GM10248 (cell line): ENCODE measurements at places on chromosomes 2 and 18.

DNA sequence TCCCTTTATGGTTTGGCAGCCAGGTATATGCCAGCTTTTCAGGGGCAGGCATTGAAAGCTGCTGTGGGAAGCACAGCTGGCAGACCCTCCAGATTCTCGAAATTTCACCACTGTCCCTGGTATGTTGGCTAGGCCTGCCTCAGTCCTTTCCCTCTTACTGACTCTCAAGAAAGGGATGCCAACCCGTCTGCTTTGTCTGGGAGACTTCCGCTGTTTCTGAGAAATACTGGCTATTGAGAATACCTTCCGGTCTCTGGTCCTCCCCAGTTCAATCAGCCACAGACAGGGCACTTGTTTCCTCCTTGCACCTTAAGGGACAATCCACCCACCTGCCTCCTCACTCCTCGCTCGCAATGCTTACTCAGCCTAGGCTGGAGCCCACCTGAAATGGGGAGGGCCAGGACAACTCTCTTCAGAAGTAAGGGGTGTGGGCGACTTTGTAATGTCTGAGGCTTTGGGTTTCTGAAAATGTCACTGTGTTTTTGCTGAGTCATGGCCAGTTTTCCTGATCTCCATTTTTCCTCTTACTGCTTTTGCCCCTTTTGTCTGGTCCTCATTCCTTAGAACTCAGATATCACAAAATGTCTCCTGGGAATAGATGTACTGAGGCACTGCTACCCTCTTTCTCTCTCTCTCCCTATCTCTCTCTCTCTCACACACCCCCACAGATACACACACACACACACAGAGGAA, 571.1 kb downstream of the TNS1 start:
- DNase-seq, result no peak

DNA sequence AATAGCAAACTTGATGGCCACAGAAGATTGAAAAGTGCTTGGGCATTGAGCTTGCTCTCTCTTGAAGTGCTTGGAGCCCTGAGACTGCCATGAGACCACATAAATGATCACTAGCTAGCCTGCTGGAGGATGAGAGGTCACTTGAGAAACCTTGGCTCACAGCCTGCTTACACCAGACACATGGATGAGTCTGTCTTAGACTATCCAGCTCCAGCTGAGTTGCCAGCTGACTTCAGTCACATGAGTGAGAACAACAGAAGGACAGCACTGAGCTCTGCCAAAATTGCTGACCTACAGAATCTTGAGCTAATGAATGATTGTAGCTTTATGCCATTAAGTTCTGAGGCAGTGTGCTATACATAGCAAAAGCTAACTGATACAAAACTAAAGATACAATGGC, 18.1 kb downstream of the NABP1 start:
- no peak for DNase-seq

- no peak for DNase-seq
These were observed 176.7 kb upstream of the SMAD2 start for GRCh38 chr18:48106976-48107781.

GRCh38 chr2:176388861-176389260, 119.6 kb downstream of the MTX2 start:
- no peak for DNase-seq

GRCh38 chr2:205766779-205767359, 84.6 kb downstream of the NRP2 start:
- peak; percentile 62 for DNase-seq

GRCh38 chr2:151560289-151560688, 150.6 kb downstream of the RIF1 start:
- DNase-seq, result no peak

DNA sequence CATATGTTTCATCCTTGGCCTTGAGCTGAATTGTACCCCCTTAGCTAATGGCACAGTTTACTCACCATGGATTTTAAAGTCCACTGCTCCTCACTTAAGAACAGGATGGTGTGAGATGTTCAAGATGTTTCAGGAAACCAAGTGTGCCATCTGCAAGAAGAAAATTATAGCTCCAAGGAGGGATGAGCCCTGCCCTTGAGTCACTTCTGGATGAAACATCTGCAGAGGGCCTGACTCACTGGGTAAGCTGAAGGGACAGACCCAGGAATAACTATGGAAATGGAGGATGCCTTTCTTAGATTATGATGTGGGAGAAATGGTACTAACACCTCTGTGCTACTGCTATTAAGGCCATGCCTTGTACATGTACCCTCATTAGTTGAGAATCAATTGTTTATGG, 6.4 kb downstream of the MARS2 start:
- no peak for DNase-seq

DNA sequence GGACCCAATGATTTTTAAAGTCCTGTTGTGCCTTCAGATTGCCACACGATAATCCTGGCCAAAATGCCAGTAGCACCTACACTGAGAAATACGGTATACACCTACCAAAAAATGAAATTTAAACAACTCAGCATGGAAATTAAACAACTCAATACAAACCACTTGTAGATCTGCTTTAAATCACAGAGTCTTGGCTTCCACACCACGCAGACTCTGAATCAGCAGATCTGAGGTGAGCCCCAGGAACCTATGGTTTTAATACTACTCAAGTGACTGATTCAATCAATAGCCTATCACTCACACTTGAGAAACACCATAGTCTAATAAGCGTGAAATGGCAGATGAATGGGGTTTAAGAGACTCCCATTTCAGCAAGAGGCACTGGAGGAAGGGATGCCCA, 46.9 kb downstream of the MAP4K3 start:
- no peak for DNase-seq

- DNase-seq, result no peak
These were observed 31.7 kb downstream of the CDH20 start for GRCh38 chr18:61364953-61365352.

- no peak for DNase-seq
These were observed 31.4 kb downstream of the SOWAHC start for GRCh38 chr2:109645412-109646184.

DNA sequence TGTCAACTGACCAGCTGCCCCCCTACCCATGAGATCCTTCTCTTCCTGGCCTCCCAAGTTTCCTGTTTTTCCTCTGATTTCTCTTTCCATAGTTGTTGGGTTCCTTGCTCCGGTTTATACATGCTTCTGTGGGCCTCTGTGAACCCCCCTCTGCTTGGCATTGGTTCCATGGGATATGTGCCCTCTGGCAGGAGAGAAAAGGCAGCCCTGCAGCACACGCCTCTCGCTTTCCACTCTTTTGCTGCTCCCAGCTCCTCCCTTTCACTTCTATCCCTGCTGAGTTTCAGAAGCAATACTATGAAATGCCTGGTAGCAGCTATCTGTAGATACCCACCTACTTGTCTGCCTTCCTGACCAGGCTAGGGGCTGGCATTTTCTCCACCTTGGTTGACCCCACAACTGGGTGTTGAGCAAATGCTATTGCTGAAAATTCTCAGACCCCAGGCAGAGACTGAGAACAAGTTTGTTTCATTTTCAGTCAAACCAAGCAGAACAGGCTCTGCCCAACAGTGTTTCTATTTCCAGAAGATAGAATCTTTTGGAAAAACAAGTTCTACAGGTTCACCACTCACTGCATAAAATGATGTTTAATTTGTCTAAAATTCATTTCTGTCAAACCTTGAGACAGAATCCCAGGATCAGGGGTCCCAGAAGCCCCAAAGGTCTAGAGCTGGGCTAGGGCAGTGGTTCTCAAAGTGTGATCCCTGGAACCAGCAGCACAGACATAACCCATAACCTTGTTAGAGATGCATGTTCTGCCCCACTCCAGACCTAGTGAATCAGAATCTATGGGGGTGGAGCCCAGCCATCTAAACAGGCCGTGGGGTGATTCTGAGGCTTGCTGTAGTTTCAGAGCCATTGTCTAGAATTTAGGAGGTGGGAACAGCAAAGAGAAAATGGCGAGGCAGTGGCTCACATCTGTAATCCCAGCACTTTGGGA, 13.4 kb downstream of the CAPG start:
- no peak for DNase-seq

DNA sequence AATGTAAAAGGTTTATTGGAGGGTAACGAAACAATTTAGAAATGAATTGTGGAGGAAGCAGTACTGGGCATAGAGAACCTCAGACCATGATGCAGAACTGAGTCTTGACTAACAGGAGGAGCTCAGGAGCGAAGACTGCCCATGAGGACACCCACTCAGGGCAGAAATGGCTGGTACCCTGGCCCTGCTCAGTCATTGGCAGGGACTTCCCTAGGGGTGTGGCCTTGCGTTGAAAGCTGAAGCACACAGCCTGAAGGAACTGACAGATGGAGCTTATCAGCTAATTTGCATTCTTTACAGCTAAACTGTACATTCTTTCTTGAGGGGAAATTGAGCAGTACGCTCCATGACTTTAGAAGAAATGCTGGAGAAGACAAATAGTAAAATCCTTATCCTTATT, 57.1 kb downstream of the PDK1 start:
- no peak for DNase-seq

GRCh38 chr2:173969886-173970285, 4.7 kb upstream of the SP3 start:
- no peak for DNase-seq

DNA sequence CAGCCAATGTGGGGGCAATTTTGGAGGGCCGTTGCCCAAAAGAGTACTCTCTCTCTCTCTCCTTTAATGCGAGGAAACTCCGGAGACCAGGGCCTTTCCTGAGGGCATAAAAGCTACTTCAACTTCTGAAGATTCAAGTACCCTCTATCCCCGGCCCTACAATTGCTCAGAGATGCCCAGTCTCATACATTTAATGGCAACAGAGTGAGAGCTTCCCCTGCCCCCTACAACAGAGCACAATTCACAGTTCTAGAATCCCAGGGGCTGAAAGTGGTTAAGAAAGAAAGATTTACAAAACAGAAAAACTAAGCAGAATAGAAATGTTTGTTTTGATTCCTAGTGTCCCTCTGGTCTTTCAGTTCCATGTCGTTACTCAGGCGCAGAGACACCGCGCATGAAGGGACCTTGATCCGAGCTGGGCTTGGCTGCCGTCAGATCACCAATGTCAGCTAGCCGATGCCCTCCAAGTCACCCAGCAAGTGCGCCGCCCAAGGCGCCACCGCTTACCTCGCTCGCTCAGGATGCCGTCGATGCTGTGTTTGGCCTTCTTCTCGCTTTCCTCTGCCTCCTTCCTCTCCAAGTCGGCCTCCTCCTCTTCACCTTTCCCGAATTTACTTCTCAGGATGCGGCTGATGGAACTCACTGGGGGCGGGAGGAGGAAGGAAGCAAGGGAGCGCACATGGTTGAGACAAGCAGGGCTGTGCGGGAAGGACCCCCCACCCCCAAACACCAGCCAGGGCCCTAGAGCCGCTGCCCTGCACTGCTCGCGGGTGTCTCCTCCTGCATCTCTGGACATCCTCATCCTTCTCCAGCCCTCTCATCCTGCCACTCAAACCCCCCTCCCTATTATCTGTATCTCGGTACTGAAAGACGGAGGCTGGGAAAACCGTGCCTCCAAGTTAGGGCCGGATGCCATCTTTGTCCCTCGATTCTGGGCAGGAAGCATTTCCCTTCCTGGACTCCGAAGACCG, 4.9 kb downstream of the PAX3 start:
- DNase-seq, result no peak

- no peak for DNase-seq
These were observed 1.4 kb downstream of the STARD7 start for GRCh38 chr2:96207073-96207773.

GRCh38 chr2:62501794-62502500, 4.0 kb downstream of the TMEM17 start:
- DNase-seq, result no peak

- DNase-seq, result no peak
These were observed 33.1 kb downstream of the NAPG start for GRCh38 chr18:10558967-10559298.

- no peak for DNase-seq
These were observed 297.6 kb upstream of the NRXN1 start for GRCh38 chr2:51329512-51329911.

DNA sequence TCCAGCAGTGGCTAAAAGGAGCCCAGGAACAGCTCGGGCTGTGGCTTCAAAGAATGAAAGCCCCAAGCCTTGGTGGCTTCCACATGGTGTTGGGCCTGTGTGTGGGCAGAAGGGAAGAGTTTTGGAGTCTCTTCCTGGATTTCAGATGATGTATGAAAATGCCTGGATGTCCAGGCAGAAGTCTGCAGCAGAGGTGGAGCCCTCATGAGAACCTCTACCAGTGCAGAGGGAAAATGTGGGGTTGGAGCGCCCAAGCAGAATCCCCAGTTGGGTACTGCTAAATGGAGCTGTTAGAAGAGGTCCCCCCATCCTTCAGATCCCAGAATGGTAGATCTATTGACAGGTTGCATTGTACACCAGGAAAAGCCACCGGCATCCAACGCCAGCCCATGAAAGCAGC, 412.1 kb downstream of the TDRD15 start:
- DNase-seq, result no peak

- no peak for DNase-seq
These were observed 6.9 kb upstream of the UCN start for GRCh38 chr2:27315122-27315521.

- DNase-seq, result no peak
These were observed 103.2 kb downstream of the PTGR3 start for GRCh38 chr18:75105551-75106254.

DNA sequence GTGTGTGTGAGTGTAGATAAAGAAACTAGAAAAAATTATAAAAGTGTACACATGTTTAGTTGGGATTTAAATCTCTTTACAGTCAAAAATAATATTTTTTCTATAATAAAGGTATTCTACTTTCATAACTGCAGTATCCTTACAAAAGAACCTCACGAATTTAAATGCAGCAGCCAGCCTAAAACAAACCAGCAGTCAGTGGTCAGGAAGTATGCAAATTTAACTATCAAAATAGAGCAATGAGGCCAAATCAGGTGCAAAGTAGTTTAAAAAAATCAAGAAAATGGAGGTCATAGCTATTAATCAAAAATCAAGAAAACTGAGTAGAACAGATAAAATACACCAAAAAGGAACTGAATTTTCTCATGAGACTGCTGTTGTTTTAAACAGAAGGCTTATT, 407.1 kb downstream of the CDH19 start:
- DNase-seq, result no peak

GRCh38 chr18:79779700-79780190, 18.0 kb upstream of the KCNG2 start:
- DNase-seq, result no peak

DNA sequence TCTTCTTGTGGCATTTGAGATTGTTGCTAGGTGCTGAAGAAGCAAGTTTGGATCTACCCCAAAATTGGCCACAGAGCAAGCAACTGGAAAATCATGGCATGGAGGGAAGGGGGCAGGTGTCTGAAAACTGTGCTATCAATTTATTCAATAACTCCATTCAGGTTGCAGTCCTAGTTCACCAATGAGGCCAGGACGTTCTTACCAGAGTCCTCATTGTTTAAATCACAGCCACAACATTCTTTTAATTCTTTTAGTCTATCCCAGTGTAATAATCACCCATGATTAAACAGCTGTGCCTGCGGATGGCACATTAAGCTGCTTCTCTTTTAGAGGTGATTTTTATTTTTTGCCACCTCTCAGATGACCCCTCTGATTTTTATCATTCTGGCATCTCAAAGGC, 103.5 kb downstream of the ANKRD44 start:
- DNase-seq, result no peak

GRCh38 chr2:238164906-238165287, 6.1 kb downstream of the ERFE start:
- DNase-seq, result no peak
